ENCODE measurements at places on chromosomes 2 and 18. TPM values are rescaled to one million over a fixed set of nuclear protein-coding genes. Genes with fewer than 3 reads are reported as not detected.

POTEJ gene
- polyA plus RNA-seq, result not detected

CYTIP gene
- polyA plus RNA-seq, result 73.2 TPM

SMYD1 gene
- 0.09 TPM for polyA plus RNA-seq

PLA2R1 gene
- not detected for polyA plus RNA-seq

RRM2 gene
- polyA plus RNA-seq, result 771 TPM

Measured in GM12878 (cell line).